ENCODE measurements at places on chromosomes 16 and 17.

- DNase-seq = no peak
These were observed 15.8 kb downstream of the COPRS start for GRCh38 chr17:31843070-31843745.

DNA sequence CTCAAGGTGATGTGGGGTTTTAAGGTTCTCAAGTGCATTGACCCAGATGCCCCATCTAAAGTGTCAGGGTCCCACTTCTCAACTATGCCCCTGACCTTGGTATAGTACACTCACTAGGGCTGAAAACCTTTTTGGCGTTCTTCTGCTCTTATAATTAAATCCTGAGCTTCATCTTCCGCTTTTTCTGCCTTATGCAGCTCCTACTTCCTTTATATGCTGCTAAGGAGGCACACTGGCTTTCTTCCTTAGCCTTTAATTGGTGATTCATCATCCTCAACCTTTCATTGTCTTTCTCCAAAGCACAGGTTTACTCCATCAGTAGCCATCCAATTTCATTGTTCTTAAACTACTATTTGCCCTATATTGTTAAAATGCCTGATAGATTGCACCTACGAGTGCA is 5.3 kb upstream of the NF1 start:
- DNase-seq = no peak

- no peak for DNase-seq
These were observed 21.8 kb downstream of the NUDT7 start for GRCh38 chr16:77744141-77744540.

- DNase-seq = no peak
These were observed 27.3 kb downstream of the CD300LG start for GRCh38 chr17:43874293-43874692.

DNA sequence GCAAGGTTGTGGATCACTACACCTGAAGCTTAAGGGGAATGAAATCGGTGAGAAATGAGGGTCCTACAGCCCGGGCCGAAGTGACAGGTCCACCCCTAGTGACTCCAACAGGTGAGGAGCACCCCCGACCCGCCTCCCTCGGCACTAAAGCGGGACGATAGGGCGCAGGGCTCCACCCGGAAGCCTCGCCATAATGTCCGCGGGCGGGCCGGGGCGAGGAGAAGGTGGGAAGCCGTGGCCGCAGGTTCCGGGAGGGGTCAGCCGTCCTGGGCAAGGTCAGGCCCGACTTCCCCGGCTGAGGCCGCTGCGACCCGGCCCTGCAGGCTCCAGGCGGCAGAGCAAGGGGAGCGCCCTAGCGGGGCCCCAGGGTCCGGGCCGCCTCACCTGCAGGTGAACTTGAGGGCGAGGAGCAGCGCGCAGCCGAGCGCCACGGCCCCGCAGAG is 543 bp downstream of the TXNDC11 start:
- no peak for DNase-seq

DNA sequence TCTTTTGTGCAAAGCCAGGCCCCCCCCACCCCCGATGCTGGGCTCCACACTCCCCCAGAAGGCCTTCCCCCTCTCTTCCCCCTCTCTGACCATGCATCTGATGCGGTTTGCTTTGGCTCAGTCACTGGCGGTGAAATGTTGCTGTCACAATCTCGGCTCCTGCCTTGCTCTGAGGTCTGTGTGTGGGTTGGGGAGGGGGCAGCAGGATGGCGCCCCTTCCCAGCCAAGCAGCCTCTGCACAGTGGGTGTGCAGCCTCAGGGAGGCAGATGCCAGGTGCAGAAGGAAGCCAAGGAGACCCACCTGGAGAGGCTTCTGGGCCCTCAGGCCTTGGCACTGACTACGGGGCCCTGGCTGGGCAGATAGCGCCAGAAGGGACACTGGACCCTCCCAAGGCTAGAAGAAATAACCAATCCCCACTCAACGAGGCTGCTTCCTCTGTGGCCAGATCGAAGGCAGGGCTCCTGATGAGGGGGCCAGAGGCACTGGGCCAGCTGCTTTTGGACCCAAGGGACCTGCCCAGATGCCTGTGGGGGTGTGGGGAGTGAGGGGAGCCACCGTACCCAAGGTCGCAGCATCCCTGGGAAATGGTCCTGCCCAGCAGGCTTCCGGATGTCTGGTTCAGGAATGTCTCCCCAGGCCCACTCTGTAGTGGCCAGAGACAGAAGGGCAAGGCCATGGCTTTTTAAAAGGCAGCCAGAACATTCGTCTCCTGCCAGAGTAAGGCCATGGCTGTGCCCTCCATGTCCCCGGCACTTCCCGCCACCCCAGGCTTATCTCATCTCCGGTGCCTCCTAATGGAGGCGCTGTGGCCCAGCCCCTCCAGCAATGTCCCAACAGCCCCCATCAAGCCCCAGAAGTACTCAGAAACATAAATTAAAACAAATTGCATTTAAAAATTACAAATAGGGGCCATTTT is 43.4 kb upstream of the SLC38A10 start:
- no peak for DNase-seq

DNA sequence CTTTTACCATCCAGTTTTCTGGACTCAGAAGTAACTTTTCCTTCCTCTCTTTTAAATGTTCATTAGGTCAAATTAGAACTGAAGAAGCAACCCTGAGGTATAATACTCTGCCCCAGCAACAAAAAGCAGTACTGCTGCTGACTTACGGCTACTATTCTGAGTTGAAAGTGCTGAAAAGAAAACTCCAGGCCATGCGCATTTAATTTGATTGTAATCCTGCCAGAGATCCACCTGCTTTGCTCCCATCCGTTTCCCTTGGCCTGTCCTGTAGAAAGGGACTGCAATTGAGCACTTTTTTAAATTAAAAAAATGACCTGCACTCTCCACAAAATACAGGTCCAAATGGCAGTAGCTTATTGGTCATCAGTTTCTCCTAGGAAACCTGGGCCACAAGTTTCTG is 61.6 kb downstream of the PITPNC1 start:
- DNase-seq = no peak

DNA sequence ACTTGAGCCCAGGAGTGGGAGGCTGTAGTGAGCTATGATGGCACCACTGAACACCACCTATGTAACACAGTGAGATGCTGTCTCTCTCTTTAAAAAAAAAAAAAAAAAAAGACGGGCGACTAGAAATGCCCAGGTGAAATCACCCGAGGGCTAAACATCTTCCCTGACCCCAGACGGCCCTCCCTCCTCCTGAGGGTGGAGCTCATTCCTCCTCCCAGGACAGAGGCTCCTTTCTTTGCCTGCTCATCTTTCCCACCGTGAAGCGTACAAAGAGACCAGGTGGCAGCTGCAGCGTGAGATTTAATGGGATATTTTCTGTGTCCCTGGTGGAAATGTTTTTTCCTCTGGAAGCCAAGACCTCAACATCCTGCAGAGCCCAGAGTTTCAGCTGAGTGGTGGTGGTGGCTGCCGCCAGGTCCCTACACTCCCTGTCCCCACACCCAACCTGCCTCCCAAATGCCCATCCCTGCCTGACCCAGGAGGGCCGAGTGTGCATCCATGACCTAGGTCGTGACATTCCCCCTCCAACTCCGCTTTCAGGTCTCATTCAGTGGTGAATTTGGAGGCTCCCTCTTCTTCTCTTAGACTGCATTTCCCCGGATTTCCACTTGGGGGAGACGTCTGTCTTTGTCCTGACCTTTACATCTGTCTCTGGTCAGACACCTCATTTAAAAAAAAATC is 14.4 kb upstream of the GPRC5B start:
- peak; percentile 27 for DNase-seq

GRCh38 chr17:65362826-65363225 is 198.6 kb downstream of the AXIN2 start:
- DNase-seq = no peak

GRCh38 chr16:80527297-80527696 is 13.5 kb upstream of the DYNLRB2 start:
- DNase-seq = no peak
